ENCODE measurements at places on chromosomes 12 and 14.

DNA sequence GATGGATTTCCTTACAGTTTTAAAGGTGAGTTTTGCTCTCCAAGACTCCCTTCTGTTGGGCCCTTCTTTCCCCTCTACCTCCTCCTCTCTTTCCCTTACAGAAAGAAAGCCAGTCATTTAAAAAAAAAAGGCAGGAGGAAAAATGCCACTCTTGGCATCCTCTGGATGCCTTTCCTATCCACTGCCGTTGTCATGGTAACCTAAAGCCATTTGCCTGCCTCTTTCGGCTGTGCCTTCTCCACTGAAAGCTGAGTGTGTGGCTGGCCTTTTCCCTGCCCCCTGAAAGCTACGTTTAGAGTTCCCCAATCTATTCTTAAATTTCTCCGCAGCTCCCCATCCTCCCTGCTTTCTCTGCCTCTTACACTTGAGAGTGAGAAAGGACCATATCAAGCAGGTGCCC lies 67.1 kb downstream of the TUNAR start:
- DNase-seq, result peak; percentile 82

DNA sequence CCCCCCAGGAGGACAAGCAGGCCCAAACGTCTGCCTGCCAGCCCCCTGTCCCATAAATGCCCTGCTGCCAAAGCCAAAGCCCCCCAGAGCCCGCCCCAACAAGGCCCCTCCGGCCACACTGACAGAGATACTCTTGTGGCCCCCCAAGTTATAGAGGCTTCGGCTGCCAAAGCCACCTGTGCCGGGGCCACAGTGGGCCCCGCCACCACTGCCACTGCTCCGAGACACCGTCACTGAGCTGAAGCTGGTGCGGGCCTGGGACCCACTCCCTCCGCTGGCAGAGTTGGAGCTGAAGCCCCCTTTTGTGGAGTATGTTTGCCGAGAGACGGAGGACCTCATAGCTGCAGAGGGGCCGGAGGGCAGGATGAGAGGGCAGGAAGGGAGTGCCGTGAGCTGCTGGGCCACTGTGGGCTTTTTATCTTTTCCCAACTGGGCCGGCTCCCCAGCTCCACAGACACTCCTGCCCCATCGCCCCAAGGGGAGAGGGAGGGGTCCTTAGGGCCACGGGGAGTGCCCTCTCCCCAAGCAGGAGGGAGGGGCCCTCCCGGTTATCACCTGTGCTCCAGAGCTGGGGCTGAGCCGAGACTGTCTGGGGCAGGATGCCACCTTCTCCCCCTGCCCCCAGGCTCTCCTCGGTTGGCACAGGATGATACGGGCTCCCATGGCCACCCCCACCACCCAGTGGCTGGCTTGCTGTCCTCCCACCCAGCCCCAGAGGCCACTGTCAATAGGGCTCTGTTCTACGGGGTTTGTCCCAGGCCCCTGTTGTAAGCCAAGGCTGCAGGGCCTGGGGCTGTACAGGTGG lies at the start of gene KRT79:
Gene KRT79, minus strand, starts transcription at position 390 of the 805 bp plus-strand sequence. Its CDS starts 51 bp downstream, at position 339.
- DNase-seq, result no peak

DNA sequence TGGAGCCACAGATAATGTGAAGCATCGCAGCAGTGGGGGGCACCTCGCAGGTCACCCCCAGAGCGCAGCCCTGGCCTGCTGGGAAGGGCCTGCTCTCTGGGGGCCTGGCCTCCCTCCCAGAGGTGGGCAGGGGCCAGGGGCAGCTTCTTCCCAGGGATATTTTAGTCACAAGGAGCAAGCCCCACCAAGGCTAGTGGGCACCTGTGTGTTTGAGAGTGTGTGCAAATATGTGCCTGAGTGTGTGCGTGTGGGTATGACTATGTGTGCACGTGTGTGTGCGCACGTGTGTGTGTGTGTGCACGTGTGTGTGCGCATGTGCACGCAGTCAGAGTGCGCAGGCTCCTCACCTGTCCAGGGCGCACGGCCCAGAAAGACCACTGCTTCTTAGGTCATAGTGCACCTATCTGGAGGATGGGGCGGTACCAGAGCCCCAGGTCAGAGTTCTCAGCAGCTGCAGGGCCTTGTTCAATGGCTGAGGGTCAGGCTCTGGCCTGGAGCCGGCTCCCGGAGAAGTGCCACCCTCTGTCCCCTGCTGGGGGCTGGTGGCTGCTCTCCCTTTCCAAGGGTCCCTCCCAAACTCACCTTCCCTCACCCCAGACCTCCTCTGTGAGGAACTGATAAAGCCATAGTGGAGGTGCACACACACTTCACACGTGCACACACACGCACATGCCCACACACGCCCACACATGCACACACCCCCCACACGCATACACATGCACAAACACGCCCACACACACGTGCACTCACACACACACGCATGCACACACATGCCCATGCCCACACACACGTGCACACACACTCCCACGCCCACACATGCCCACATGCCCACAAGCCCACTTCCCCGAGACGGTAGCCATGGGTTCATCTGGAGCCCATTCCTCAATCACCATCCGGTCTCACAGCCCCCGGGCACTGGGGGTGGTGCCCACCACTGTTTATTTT lies 128.5 kb downstream of the KIF26A start:
- DNase-seq, result no peak

DNA sequence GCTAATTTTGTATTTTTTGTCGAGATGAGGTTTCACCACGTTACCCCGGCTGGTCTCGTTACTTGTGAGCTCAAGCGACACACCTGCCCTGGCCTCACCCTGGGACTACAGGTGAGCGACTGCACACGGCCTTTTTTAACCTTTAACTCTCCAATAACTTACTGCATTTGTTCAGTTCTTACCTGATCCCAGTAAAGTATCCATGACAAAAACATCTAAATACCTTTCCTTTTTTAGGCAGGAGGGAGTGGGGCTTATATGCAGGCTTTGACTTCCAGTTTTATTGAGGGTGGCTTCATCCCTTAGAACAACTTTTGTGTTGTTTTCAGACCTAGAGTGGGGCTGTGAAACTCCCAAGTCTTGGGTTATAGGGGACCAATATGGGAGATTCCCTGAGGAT lies 68.3 kb downstream of the DENND5B start:
- no peak for DNase-seq

- peak; percentile 85 for DNase-seq
Measured at GRCh38 chr12:112855375-112855774, 51.4 kb upstream of the OAS1 start.

- DNase-seq, result no peak
Measured at GRCh38 chr12:59695379-59695778, 99.5 kb downstream of the SLC16A7 start.

DNA sequence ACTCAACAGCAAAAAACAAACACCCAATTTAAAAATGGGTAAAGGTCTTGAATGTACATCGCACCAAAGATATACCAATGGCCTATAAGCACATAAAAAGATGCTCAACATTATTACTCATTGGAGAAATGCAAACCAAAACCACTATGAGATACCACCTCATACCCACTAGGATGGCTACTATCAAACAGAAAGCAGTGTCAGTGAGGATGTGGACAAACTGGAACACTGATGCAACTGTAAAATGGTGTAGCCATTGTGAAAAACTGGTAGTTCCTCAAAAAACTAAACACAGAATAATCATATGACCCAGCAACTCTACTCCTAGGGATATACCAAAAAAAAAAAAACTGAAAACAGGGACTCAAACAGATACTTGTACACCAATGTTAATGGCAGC lies 49.3 kb downstream of the CDK17 start:
- DNase-seq, result no peak

DNA sequence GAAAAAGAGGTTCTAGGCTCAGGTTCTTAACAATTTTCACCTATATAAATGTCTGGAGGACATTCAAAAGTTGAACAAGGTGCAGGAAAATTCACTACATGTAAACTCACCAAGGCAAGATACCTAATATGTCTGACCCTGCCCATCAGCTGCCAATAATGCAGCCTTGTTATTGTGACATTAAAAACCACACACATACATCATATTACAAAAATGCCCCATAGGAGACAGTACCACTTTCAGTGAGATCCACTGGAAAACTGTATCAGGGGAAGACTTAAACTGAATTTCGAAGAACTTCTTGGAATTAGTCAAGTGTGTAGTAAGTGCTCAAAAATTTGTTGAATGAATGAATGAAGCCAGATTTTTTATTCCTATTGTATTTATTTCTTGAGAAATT lies 83.1 kb downstream of the KICS2 start:
- DNase-seq, result no peak

DNA sequence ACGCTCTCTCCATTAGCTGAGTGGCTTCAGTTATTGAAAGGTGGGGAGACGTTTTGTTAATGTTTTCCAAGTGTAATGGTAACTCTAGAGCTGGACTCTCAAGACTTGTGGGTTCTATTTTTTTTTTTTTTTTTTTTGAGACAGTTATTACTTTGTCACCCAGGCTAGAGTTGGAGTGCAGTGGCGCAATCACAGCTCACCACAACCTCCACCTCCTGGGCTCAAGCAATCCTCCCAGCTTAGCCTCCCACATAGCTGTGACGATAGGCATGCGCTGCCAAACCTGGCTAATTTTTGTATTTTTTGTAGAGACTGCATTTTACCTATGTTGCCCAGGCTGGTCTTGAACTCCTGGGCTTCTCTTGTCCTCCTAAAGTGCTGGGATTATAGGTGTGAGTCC lies 26.2 kb downstream of the ATF1 start:
- no peak for DNase-seq

- DNase-seq, result no peak
Measured at GRCh38 chr14:79417961-79418360, 793.3 kb downstream of the DIO2 start.

GRCh38 chr14:105529319-105529568 lies 2.9 kb downstream of the TMEM121 start:
- no peak for DNase-seq

- DNase-seq, result peak; percentile 77
Measured at GRCh38 chr14:50677527-50678063, 9.5 kb upstream of the SAV1 start.

DNA sequence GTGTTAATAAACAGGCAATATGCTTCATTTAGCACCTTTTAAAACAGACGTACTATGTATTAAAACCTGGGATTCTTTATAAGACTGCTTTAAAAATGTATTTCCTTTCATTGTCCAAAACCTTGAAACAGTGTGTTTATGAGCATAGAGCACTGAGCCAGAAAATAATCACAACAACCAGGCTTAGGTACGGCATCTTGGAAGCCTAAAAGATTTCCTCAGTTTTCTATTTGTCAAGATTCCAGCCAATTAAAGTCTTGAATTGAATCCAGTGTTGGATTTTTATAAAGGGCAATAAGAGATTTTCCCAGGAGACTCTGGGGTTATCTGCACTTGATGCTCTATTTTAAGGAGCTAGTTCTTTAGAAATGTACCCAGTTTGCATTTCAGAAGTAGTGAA lies 80.3 kb downstream of the GRIP1 start:
- no peak for DNase-seq

Measured in mesendoderm (in vitro differentiated cells).